Erythroblast (primary cell): ENCODE measurements at places on chromosomes 7 and 10.

GRCh38 chr10:98378722-98379121 is 36.3 kb downstream of the PYROXD2 start:
- no peak for DNase-seq

GRCh38 chr10:10727812-10728211 is 289.9 kb upstream of the CELF2 start:
- DNase-seq, result no peak

DNA sequence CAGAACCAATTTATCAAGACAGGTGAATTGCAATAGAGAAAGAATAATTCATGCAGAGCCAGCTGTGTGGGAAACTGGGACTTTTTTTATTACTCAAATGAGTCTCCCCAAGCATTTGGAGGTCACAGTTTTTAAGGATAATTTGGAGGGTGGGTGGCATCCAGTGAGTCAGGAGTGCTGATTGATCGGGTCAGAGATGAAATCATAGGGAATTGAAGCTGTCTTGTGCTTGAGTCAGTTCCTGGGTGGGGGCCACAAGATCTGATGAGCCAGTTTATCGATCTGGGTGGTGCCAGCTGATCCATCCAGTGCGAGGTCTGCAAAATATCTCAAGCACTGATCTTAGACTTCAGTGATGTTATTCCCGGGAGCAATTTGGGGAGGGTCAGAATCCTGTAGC is 9.9 kb upstream of the MYO1G start:
- no peak for DNase-seq

GRCh38 chr10:105714728-105715127 is 1073.6 kb downstream of the SORCS3 start:
- DNase-seq, result no peak

- no peak for DNase-seq
These were observed 217.8 kb downstream of the PTPRN2 start for GRCh38 chr7:158369866-158370265.

DNA sequence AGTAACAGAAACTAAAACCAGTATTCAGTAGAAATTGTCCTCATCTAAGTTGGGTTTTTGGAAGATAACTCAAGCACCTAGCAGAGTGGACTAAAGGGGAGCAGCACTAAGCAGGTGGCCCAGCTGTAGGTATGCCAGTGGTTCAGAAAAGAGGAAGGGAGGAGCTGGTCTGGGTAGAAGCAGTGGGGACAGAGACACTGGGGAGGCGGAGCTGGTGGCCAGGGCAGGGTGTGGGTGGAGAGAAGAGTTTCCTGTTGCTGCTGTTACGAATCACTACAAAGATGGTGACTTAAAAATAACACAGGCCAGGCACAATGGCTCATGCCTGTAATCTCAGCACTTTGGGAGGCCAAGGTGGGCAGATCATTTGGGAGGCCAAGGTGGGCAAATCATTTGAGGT is 136.2 kb downstream of the WDR11 start:
- DNase-seq, result no peak

- no peak for DNase-seq
These were observed 91.5 kb downstream of the RBM20 start for GRCh38 chr10:110735620-110736027.

- DNase-seq, result no peak
These were observed 276.3 kb downstream of the GPR37 start for GRCh38 chr7:124489082-124489819.

DNA sequence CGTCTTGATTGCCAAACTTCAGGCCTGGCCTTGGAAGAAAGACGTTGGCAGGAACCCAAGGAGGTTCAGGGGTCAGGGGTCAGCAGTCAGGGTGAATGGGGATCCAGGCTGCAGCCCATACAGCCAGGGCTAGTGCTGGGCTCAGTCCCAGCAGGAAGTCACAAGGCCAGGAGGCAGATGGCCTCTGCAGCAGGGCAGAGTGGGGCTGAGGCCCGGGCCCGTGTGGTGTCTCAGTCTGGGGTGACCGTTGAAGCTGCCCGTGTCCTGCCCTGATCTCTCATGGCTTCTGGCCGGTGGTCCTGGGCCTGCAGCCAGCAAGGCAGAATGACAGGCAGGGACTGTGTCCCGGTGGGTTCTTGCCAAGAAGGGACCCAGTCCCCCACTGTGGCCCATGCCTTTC is 26.6 kb upstream of the PURB start:
- no peak for DNase-seq

DNA sequence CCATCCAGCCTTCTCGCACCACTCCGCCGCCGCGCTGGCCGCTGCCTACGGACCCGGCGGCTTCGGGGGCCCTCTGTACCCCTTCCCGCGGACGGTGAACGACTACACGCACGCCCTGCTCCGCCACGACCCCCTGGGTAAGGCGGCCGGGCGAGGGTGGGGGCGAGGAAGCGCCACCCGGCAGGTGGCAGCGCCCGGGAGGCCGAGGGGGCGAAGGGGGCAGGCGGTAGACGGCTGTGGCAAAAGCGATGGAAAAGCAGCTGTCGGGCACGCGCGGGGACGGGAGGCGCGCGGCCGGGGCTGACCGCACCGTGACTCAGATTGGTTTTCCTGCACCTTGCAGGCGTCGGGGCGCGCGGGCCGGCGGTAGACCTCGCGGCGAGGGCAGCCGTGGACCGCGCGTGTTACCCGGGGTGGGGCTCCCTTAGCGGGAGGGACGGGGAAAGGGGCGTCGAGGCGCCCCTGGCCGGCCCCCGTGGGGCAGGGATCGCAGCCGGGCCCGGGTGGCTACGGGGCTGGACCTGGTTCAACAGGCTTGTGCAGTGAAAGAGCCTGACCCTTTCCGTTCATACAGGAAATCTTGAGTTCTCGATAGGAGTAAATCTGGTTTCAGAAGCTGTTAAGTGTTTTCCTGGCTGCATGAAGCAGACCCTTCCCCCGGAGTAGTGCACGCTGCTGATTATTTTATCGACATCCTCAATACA is 608 bp downstream of the HHEX start:
- peak; percentile 52 for DNase-seq

DNA sequence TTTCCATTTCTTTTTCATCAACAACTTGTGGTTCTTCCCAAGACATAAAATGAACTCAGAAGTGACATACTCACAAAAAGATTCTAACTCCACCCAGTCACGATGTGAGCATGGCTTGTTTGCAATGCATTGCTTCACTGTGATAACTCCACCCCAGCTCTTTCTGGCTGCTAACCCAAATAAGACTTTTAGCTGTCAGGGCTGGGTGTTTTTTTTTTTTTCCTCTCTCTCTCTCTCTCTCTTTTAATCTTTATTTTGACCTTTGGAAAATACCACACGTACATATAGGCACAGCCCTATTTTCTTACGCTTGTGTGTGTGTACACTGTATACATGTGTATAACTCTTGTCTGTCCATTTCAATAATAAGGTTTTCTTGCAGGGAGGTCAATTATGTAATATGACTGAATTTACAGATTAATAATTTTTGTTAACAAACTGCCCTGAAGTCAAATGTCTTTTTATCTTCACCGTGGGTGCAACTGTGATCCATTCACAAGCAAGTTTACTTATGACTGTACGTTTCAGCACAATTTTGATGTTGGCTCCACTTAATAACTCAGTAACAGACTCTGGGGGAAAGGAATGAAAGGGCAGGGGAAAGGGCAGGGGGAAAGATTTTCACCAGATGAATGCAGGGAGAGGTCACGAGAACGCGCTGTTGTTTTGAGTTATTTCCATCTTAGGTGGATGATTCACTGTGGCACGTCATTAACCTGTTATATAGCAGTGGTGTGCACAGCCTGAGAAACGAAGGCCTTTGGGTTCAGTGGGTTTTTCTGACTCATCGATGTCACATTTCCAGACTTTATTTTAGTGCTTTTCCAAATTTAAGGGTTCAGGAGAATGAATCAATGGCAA is 49.1 kb downstream of the APBB1IP start:
- DNase-seq, result peak; percentile 43

GRCh38 chr7:1011297-1012003 is 28.5 kb downstream of the CYP2W1 start:
- DNase-seq, result no peak

DNA sequence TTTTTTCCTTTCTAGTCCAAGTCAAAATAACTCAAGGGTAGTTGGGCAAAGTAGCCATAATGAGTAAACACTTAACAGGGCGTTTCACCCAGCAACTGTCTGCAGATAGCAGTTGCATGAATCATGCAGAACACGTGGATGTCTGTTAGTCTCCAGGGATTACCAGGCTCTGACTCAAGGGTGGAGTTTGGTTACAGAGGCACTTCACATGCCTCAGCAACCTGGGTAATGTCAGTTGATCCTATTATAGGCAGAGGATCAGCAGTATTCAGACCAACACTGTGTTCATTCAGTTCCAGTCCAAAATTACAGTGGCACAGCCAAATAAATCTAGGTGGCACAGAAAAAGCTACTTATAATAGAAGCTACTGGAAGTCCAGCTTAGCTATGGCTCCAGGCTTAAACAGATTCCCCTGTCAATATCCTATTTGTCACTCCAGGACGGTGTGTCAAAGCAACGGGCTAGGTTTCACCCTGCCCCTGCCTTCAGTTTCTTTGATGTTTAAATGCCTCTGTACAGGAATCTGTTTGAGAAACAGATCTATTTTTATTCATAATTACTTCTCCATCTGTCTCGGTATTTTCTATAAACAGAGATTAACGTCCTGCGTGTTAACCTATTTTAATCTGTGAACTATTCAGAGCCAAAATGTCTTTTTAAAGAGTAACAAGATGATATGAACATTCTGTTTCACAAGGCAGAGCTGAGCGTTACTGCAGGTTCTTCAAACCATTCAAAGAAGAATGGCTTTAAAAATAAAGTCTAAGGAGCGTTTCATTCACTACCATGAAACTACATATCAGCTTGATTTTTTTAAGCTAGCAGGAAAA is 162.6 kb upstream of the AKR1E2 start:
- peak; percentile 87 for DNase-seq

DNA sequence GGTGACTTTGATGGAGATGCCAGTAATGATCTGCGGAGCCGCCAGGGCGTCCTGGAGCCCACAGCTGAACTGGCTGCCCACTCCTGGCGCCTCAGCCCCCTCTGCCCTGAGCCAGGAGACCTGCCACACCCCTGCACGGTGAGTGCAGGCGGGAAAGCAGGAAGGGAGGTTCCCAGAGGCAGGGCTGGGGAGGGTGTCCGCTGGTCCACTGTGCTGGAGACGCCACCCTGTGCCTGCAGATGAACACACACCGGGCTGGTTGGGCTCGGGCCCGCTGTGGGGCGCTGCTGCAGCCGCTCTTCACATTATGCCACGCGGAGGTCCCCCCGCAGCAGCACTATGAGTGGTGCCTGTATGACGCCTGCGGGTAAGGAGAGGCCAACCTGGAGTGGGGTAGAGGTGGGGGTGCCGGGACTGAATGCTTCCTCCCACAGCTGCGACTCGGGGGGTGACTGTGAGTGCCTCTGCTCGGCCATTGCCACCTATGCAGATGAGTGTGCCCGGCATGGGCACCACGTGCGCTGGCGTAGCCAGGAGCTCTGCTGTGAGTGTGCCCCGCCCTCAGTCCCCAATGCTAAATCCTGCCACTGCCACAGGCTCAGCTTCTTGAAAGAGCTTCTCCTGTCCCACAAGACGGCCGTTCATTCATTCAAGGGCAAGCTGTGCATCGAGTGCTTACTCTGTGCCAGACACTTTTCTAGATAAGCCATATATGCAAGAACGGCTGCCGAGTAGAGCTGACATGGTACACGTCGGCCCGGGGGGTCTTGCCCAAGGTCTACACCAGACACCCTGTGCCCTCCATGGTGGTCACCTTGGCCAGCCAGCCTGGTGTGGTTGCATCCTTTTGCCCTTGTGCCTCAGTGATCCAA is 14.3 kb upstream of the ZNF467 start:
- peak; percentile 14 for DNase-seq

GRCh38 chr10:124645467-124646095 is 98.6 kb downstream of the FAM53B start:
- DNase-seq, result no peak

- no peak for DNase-seq
These were observed 80.0 kb downstream of the SLC25A13 start for GRCh38 chr7:96241855-96242254.

DNA sequence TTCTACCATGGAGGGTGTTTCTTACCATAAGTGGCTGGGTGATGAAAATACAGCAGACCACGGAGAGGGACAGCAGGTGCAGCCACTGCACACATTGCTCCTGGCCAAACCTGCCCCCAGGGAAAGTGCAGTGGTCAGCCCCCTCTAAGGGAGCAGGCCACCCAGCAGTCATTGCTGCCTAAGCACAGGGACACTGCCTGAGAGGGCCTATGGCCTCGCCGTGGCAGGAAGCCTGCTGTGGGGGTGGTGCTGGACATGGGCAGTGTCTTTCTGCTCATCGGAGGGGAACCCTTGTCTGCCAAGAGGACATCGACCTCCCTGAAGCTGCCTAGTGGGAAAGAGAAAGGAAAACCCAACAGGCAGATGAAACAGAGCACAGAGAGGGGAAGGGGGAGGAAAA is 118.3 kb downstream of the PKD1L1 start:
- no peak for DNase-seq

- no peak for DNase-seq
These were observed 329.2 kb upstream of the LRGUK start for GRCh38 chr7:133797818-133798520.

- no peak for DNase-seq
These were observed 32.1 kb downstream of the ASB4 start for GRCh38 chr7:95517870-95518269.

GRCh38 chr10:71399946-71400345 is 3.2 kb downstream of the CDH23 start:
- DNase-seq, result no peak

- DNase-seq, result no peak
These were observed 67.8 kb downstream of the ABCC2 start for GRCh38 chr10:99850021-99850766.

DNA sequence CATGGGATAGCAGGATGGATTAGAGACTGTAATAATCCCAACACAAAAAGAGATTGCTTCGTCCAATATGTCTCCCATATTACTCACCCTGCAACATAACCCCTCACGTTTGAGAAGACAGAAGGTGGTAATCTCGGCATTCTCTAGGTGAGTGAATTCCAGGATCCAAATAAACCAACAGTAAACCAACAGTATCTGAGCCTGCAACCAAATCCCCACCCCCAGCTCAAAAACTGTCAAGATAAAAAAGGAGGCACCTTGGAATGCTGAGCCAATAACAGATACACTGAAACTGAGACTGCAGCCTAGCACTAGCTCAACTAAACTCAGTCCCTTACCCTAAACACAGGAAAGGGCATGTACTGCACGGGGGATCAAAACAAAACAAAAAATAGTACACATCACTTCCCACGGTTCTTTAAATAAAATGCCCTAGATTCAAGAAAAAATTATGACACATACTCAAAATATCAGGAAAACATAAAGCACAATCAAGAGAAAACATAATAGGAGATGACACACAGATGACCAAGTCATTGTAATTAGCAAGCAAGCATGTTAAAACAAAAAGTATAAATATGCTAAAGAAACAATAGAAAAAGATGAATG is 28.0 kb downstream of the IPMK start:
- DNase-seq, result no peak

DNA sequence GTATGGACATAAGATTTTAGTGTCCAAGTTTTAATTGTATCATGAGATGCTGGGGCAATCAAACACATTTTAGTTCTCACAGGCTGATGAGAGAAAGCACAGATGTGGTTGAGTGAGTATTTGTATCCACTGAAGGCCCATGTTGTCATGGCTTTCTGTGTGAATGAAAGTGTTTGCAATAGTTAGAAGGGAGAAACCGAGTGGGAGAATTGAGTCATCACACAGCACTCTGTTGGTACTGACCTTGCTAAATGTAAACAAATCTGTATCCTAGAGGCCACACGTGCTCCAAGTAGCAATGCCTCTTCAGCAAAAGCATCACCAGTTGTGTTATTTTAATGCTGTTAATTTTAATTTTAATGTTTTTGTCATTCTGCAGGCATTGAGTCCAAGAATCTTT is 121.2 kb downstream of the EMX2 start:
- DNase-seq, result no peak
